Stimulated activated CD8-positive, alpha-beta memory T cell treated with anti-CD3 and anti-CD28 coated beads, Interleukin-2, amount 100 ng/mL, for 1 hour (primary cell): ENCODE measurements at places on chromosomes 3 and 15.

- DNase-seq, result no peak
Measured at GRCh38 chr3:47149339-47149933, 14.5 kb downstream of the SETD2 start.

DNA sequence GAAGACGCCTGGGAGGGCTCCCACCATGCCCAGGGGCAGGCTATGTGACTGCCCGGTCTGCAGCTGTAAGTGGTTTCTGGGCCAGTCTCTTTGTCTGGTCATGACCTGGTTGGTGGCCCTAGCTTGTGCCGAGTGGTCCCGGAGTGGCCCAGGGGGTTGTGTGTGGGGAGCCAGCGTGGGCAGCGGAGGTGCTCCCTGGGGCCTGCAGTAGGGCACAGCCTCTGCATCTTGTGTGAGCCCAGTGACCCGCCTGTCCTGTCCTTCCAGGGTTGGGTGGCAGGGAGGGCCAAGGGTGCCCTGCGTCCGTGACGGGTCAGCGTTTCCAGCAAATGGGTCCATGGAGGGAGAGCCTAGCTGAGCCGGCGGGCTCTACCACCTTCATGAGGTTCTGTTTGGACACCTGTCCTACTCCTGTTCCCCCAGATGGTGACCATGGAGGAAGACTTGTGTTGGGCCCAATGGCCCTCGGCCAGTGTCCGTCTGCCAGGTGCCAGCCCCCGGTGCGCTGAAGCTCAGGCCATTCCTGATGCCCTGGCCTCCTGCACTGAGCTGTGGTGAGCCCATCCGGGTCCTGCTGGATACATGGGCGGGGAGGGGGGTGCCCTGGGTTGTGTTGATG lies 215.4 kb downstream of the SNRPN start:
- DNase-seq, result no peak

GRCh38 chr15:41967506-41968206 lies 4.7 kb downstream of the EHD4 start:
- no peak for DNase-seq

GRCh38 chr15:62994975-62995681 lies 47.4 kb upstream of the TPM1 start:
- no peak for DNase-seq

DNA sequence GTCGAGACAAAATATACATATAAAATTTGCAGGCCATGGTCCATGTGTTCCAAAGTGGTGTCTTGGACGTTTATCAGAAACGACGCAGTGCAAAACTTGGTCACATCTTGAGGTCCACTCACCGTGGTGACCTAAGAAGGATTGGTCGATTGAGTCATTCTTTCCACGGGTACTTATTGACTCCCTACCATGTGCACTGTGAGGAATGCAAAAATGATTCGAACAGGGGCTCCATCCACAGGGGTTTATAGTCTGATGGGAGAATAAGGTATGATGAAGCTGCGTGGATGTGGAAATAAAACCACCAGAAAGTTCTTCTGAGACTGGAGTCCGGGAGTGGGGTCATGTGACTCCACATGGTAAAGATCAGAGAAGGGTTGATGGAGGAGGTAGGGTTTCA lies 185.2 kb downstream of the ITPR1 start:
- no peak for DNase-seq

DNA sequence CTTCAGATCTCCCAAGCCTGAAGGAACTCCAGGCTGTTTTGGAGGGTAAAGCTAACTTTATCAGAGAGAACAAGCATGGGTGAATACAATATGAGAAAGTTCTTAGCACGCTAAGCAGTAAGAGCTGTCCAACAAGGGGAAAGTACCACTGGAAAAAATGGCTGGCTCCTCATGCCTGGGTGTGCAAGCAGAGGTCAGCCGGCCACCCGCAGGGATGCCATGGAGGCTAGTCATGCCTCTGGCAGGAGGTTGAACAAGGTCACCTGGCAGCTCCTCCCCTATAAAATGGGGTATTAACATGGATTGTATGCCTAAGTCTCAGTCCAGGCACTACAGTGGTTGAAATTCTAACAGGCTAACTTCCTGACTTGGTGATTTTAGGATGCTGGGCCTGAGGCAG lies 75.4 kb upstream of the SLC6A1 start:
- DNase-seq, result no peak

- DNase-seq, result no peak
Measured at GRCh38 chr3:13072600-13073325, 466 bp downstream of the IQSEC1 start.
